Activated effector memory CD4-positive, alpha-beta T cell treated with Interleukin-2 at 50 U/mL for 16 hours (primary cell): ENCODE measurements at places on chromosomes 4 and X.

GRCh38 chr4:170083541-170083940 is 6.2 kb downstream of the AADAT start:
- no peak for DNase-seq

GRCh38 chrX:136195247-136195646 is 47.9 kb downstream of the FHL1 start:
- no peak for DNase-seq

- DNase-seq, result no peak
Measured at GRCh38 chr4:146243883-146244277, 29.5 kb downstream of the REELD1 start.

GRCh38 chrX:39491548-39492297 is 606.0 kb downstream of the BCOR start:
- DNase-seq, result peak; percentile 21
